ENCODE measurements at places on chromosomes 5 and 9.

GRCh38 chr5:113552620-113553019, 39.1 kb downstream of the YTHDC2 start:
- DNase-seq = no peak

- DNase-seq = no peak
Observed at GRCh38 chr9:137176302-137177182, 4.7 kb upstream of the TMEM210 start.

GRCh38 chr5:76099286-76099702, 16.1 kb downstream of the SV2C start:
- peak; percentile 18 for DNase-seq

- no peak for DNase-seq
Observed at GRCh38 chr5:102713682-102714231, 41.3 kb upstream of the PAM start.

DNA sequence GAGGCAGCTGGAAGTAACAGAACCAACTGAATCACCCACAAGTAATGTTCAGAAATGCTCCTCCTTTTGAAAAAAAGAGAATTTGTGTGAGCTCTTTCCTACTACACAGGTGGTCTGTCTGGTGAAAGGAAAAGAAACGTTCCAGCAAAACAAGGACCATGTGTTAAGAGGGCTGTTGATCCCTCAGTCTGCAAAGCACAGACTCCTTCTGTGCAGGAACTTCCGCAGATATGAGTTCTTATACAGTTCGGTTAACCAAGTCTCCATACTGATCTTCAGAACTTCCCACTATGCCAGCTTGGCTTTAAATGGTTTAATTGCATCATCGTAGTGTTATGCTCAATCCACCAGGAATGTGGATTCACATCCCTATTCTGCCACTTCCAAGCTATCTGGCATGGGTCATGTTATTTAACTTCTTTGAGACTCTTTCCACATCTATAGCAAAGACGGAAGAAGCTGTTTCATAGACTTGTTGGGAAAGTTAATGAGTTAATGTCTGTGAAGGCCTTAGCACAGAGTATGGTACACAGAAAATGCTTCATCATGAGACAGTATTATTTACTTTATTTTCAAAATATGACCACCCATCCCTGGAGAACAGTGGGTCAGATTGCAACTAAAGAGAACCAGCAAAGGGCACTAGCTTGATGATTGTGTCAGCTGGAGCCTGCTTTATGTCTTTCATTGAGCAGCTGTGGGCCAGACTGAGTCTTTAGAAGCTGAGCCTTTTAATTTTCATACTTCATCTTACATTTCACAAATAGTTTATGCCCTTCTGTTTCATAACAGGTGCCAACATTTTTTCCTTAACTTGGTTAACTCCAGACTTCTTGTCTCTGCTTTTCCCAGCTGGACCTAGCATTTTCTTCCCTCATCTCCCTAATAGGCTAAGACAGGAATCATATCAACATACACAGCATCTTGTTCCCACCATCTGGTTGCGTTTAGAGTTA, 89.9 kb downstream of the MAMDC2 start:
- no peak for DNase-seq

- no peak for DNase-seq
Observed at GRCh38 chr5:80399526-80400239, 8.2 kb upstream of the ZFYVE16 start.

DNA sequence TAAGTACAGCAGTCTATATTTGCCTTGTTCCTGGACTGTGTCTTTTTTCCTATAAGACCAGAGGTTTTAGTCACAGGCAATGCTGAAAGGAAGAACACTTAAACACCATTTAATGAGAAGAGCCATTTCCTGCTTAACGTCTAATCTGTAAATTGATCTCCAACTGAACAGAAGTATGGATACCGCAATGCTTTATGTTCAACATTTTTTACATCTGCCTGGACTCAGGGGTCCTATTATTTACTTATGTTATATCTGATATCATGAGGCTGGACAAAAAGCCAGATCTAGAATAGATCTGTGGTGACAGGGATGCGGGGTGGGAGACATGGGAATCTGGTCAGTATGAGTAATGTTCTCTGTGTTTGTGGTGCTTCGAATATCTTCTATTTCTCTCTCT, 334.6 kb upstream of the MPDZ start:
- no peak for DNase-seq

DNA sequence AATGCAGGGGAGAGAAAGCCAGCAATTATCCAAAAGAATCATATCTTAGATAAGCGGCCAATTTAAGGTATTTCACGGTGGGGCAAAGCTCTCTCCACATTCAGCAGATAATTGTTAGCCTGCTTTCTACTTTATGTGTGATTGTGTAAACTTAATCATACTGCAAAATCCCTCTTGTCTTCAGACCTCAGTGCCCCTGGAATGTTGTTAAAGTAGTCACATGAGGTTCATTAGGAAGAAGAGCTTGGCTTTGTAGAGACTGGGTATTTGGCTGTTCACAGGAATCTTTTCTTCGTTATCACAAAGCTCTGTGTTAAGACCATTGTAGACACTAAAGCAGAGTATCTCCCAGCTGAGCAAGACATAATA, 127.0 kb downstream of the RFK start:
- DNase-seq = no peak

DNA sequence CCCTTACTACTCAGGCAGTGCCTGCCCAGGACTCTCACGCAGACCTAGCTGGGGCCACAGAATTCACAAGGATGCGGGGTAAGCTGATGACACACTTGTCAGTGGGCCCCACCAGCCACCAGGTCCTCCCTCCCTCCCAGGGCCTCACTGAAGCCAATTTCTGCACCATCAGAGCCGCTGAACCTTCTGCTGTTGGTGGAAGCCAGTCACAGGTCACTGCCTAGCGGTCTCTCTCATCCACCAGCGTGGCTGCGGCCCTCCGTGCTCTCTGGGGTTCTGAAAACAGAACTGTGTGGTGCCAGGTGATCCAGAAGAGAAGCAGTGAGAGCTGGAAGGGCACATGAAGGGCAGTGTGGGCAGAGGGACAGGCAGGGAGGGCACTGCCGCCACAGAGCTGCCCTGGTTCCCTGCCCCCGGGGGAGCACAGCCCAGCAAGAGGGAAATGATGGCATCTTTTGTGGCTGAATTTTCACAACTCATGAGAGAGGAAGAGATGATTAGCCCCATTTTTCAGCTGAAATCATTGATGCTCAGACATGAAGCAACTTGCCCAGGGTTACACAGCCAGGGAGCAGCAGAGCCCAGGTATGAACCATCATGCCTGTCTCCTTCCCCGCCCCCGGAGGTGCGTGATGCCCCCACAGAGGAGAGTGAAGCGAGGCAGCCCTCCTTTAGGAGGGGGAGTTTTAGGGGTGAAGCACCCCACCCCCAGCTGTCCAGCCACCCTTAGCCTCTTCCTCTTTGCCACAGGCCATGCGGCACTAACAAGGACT, 41.4 kb upstream of the CPLX2 start:
- DNase-seq = no peak

- no peak for DNase-seq
Observed at GRCh38 chr5:141135718-141136266, 786 bp downstream of the PCDHB5 start.

- DNase-seq = no peak
Observed at GRCh38 chr5:9187614-9188013, 358.3 kb downstream of the SEMA5A start.

GRCh38 chr5:179371681-179372680, 26.7 kb upstream of the ADAMTS2 start:
- DNase-seq = no peak

GRCh38 chr5:1965925-1966324, 83.2 kb upstream of the IRX4 start:
- DNase-seq = no peak

GRCh38 chr5:61559146-61559545, 227.1 kb downstream of the ZSWIM6 start:
- no peak for DNase-seq

Measured in T-helper 1 cell (primary cell).